ENCODE measurements at places on chromosomes 2 and 18. TPM values are rescaled to one million over a fixed set of nuclear protein-coding genes. Genes with fewer than 3 reads are reported as not detected.

DNA sequence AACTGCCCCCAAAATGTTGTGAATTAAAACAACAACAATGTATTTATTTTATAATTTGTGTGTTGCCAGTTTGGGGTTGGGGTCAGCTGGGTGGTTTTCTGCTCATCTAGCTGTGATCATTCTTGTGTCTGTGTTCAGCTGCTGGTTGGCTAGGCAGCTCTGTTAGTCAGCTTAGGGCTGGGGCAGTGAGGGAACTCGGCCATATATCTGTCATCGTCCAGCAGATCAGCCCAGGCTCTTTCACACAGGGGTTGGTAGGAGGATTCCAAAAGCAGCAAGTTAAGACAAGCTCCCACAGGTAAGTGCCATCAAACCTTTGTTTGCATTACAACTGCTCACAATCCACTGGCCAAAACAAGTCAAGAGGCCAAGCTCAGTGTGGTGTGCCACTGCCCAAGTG, 121.5 kb downstream of the LPIN1 start:
- no peak for DNase-seq

DNA sequence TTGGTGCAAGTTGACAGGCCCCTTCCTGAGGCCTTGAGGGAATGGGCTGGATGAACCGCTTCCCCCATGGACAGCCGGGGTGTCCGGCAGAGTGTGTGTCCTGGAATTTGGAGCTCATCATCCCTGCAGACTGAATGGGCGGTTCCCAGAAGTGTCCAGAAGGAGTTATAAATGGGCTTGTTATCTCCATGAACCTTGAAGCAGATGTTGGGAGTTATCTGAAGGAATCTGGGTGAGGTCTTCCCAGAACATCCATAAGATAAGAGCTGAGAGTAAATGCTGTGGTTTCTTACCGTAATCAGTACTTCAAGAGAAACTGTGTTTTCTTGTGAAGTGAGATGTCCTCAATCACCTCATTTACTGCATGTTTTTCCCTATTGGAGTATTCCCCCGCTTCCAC, 21.1 kb downstream of the PLB1 start:
- peak; percentile 93 for DNase-seq

- DNase-seq: peak; percentile 81
Observed at GRCh38 chr2:175690113-175690837, 311.8 kb downstream of the LNPK start.

- DNase-seq: no peak
Observed at GRCh38 chr2:156526950-156527636, 90.9 kb downstream of the GPD2 start.

- no peak for DNase-seq
Observed at GRCh38 chr18:37391698-37392548, 173.7 kb downstream of the CELF4 start.

DNA sequence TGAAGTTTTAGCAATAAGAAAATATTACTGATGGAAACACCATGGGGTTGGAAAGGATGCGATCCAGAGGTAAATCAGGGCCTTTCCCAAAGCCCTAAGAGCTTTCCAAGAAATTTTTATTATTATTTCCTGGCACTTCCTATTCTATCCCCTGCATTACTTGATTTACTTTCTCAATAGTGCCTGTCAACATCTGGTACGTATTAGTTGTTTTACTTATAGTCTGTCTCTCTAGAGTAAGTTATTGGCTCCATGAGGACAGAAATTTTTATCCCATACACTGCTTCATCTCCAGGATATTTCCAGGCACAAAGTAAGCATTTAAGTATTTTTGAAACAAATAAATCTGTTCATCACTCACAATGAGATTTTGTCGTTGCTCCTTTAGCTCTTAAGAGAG, 18.1 kb downstream of the PPP4R1 start:
- no peak for DNase-seq

DNA sequence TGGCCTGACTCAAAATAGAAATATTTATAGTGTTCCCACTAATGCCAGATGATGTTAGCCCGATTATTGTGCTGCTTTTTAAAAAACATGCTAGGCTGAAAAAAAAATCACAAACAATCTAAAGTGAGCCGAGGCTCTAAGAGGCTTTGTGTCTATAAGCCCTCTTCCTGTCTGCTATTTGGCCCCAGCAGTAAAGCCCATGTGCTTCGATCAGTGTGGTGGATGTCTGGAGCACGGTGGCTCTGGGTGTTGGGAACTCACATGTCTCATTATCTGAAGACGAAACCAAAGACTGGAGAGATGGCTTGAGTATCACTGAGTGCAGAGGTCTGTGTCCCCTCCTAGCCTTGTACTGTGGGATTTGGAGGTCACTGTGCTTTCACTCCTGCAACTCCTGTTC, 55.1 kb downstream of the INO80C start:
- DNase-seq: no peak

- DNase-seq: peak; percentile 60
Observed at GRCh38 chr2:237873421-237873831, 14.0 kb downstream of the RAMP1 start.

DNA sequence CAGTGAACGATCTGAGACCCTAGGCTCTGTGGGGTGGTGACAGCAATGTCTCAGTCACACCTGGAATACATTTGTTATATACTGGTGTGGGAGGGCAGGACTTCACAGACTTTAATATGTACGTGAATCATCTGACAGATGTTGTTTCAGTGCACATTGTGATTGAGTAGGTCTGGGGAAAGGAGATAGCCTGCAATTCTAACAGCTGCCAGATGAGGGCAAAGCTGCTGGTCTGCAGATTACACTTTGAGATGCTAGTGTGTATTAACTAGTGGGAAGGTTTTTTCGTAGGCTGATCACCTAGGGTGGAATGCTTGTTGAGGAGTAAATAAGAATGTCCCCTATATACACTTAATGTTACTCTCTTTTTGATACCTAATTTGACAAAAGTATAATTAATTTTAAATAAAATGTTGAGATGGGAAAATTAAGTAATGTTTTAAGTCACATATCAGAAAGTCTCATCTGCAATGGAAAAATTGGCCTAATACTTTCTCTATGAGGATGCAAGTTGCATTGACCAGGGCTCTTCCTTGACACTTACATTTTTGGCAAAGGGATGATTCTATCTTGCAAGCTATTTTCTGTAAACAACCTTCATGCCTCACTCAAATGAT, 496.9 kb upstream of the HNMT start:
- peak; percentile 50 for DNase-seq

GRCh38 chr18:63683152-63683551, 19.6 kb upstream of the SERPINB11 start:
- DNase-seq: peak; percentile 74

DNA sequence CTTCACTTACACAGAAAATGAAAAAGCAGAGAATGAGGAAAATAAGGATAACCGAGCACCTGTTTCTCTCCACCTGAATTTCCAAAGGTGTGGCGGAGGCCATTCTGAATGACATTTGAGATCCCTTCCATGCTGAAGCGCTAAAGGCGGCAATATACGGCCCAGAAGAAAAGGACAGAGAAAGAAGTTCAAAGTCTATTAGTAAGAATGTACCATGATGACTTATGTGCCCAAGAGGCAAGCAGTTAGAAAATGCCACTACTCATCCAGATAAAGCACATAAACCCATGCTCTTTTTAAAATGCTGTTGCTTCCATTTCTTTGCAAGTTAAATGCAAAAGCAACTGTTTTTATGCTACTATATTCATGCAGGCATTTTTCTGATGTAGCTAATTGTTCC, 37.2 kb downstream of the FEZ2 start:
- DNase-seq: no peak

DNA sequence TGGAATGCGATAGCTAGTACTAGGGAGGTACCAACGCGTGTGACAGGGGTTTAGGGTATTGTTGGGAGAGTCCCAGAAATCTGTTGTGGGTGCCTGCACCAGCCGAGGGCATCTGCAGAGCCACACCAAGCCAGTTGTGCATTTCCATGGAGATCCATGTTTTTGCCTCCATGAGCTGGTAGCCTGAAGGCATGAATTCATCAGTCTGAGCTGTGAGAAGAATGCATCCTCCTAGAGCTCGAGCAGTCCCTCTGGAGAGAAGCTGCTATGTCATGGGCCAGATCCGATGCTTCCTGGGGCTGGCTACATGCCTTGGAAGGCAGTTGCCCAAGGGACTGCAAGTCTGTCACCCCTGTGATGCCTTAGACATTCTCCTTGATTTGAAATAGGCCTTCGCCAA, 57.9 kb downstream of the LIPG start:
- no peak for DNase-seq

- DNase-seq: no peak
Observed at GRCh38 chr2:198008230-198008629, 203.8 kb downstream of the PLCL1 start.

GRCh38 chr2:138280999-138281695, 220.4 kb upstream of the SPOPL start:
- no peak for DNase-seq

DNA sequence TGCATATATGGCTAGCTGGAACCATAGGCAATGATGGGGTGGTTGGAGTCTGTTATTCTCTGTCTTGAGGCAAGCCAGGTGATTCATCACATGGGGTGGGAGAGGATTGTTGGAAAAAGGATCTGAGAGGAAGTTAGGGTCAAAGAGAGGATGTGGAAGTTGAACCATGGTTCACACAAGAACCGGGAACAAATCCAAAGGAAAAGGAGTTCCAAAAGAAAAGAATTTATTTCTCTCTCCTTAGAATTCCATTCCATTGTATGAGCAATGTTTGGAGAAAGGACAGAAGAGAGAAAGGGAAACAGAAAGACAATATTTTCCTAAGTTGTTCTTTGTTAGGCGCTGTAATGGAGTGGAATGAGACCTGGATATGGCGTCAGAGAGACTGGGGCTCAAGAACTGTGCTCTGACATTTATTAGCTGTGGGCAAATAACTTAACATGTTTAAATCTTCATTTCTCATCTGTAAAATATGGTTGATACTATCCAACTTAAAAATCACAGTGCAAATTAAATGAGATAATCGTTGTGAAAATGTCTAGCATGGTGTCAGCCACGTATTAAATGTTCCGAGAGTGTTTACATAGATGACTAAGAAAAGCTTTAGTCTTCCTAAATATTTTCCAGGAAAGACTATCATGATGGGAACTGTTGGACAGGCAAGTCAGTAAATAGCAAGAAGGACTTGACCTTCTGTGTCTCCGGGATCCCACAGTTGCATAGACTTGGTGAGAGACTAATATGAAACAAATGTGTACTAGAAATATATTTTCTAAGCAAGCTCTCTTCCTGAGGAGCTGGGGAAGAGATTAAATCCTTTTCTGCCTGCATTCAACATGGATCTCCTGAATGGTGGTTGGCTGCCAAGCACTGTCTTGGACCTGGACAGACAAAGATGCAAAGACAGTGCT, 71.4 kb downstream of the TRIB2 start:
- DNase-seq: no peak

The DNAH6 gene
- 0.96 TPM for total RNA-seq

The ZNF892 gene
- 21.2 TPM for total RNA-seq

The MAP2 gene
- total RNA-seq: 14.4 TPM

The SOWAHC gene
- total RNA-seq: 34.4 TPM

The RAB10 gene
- 64.8 TPM for total RNA-seq

The SCLY gene
- total RNA-seq: 14.0 TPM

The IL36RN gene
- total RNA-seq: 6.0 TPM

Measured in umbilical cord (tissue), 2 donors.